ENCODE measurements at places on chromosomes 2 and 18.

DNA sequence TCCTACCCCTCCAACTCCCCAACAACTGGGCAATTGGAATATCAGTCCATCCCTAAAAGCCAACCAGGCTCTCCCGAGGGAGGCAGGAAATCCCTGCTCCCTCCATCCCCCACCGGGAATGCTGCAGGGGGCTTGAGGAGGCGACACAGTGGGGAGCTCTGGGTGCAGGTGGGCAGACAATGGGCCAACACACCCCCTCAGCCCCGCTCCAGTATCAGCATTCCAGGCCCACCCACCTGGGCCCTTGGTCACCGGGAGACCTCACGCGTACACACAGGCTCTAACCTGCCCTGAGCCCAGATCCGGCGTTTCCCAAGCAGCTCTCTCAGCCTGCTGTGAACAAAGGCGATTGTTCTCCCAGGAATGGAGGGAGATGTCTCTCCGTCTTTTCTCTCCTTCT is 37.6 kb upstream of the FZD7 start:
- no peak for DNase-seq

- DNase-seq = no peak
Observed at GRCh38 chr2:40357667-40358066, 94.2 kb downstream of the SLC8A1 start.

DNA sequence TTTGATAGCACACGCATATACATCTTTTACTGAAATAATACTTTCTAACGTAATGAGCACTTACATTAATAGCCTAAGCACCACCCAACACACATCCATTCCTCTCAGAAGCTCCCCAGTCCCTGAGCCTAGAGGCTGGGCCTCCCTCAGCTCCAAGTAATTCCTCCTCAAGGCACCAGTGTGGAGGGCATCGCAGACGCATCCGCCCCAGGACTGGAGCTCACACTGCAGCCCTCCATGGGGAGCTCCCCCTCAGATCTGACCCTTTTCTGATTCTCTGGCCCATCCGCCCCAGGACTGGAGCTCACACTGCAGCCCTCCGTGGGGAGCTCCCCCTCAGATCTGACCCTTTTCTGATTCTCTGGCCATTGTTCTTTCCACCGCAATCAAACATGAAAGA is 60.4 kb upstream of the SNTG2 start:
- DNase-seq = no peak

DNA sequence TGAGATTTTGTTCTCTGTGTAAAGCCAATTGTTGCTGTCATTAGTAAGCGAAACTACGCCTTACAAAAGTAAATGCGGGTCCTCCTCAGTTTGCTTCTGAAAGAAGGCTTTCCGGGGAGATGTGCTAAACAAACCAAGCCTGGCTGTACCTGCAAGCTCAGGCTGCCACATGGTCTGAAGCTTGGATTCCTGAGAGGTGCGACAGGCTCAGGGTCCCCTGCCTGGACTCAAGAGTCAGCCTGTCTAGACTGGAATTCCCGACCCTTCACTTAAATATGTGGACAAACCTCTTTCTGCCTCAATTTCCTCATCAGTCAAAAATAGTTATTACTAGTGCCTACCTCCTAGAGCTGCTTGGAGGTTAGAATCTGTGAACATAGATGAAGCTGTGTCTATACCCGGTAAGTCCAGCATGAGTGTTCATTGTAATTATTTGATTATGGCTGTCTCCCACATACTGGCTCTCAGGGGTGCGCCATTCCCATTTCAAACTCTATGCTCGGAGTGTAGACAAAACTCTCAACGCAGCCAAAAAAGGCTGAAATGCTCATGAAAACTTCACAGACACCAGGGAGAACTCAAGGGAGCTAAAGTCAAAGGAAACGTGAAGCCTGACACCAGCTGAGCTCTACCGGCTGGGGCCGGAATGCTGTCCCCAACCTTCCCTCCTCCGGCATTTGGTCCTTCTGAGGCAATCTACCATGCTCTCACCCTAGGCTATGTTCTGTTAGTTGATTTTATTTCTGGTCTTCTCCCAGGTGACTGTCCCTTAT is 31.4 kb downstream of the SOWAHC start:
- no peak for DNase-seq

GRCh38 chr2:119744335-119744939 is 15.3 kb upstream of the PTPN4 start:
- DNase-seq = no peak

DNA sequence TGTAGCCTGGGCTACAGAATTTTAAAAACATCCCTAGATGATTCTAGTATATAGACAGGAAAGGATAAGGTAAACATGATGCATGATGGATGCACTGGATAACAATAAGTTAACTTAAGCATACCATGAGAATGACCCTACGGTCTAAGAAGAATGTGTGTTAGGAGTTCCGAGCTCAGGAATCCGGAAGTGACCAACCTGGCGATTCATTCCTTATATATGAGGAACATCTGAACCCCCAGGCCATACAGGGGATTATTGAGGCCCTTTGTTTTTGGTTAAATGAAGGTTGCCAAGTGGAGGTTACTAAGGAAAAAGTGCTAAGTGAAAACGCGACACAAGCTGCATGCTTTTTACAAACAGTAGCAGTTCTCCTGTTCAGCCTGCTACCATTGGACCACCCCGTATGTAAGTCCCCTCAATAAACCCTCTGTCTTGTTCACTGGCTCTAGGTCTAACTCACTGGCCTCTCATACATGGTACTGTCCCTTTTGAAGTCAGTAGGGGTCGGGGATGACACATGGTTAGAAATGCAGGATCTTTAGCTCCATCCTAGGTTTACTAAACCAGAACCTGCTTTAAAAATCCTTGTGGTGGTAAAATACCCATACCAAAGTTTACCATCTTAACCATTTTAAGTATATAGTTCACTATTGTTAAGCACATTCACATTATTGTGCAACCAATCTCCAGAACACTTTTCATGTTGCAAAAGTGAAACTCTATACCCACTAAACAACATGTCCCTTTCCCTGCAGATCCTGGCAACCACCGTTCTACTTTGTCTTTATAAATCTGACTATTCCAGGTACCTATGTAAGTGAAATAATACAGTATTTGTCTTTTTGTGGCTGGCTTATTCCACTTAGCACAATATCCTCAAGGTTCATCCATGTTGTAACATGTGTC is 111.0 kb upstream of the MAP4K3 start:
- DNase-seq = peak; percentile 70

DNA sequence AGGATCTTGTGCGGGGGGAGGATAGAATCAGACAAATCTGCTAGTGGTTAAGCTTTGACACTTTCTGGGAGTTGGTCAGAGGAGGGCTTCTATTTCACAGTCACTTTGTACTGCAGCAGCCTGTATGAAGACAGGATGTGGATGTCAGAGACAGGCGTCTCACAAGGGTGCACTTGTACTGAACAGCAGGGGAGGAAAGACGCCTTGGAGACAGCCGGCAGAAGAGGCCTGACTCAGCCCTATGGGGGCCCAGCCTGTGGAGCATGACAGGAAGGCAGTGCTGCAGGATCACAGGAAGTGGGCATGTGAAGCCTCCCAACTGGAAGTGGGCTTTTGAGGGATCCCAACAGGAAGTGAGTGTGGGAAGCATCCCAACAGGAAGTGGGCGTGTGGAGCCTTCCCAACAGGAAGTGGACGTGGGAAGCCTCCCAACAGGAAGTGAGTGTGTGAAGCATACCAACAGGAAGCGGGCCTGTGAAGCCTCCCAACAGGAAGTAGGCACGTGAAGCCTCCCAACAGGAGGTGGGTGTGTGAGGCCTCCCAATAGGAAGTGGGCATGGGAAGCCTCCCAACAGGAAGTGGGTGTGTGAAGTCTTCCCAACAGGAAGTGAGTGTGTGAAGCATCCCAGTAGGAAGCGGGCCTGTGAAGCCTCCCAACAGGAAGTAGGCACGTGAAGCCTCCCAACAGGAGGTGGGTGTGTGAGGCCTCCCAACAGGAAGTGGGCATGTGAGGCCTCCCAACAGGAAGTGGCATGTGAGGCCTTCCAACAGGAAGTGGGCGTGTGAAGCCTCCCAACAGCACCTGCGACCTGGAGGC is 212.3 kb downstream of the SNTG2 start:
- no peak for DNase-seq

GRCh38 chr2:37854676-37855282 is 70.3 kb upstream of the RMDN2 start:
- no peak for DNase-seq

GRCh38 chr2:61327173-61327572 is 143.7 kb downstream of the USP34 start:
- no peak for DNase-seq

DNA sequence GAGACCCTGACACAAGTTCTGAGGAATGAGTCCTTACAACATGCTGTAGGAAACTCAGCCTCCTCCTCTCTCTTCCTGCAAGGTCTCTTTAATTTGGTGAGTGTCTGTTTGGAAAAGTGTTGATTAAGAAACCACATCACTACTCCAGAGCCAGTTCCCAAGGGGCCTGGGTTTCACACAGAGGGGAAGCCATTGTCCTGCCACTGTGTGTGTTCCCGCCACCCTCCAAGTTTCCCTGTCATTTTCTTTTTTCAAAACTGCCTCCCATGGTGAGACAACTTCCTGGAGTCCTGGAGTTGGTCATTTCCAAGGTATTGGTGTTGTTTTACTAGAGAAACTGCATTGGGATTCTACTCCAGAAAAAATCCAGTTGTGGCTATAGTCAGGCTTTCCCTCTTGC is 232.0 kb upstream of the PARD3B start:
- DNase-seq = no peak

DNA sequence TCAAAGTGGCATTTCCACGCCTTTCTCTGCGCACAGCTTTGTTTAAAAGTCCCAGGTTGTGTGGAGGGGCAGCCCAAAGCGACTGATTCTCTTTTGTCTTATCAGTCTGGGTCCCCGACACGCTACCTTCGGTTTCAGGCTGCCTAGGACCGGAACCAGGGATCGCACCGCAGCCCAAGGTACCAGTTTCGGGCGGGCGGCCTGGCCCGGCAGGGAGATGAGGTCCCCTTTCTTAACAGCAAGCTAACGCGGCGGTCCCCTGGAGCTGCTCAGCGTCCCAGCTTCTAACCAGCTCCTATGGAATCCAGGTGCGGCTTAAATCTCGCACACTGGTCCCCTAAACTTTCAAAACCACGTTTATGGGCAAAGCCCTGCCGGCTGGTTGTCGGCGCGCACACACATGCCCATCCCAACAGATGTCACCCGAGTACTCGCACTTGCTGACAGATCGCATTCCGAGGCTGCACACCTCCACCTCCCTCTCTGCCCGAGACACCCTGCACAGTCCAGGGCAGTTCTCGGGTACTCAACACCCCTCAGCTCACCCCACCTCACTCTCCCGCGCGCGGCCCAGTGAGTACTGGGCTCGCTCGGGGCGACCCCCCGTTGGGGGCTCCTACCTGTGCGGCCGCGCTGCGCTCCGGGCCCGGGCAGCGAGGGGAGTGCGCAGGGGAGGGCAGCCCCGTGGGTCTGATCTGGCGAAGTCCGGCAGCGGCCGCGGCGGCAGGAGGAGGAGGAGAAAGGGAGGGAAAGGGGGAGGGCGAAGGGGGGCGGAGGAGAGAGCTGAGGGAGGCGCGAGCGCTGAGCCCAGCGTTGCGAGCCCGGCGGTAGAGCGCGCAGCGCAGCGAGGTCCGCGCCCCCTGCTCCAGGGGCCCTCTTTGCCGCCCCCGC is at the start of gene EFEMP1:
TSS of gene EFEMP1 (minus strand) at position 692 of the 891 bp plus-strand sequence. CDS start 1,342 bp downstream, outside the sequence.
- peak; percentile 73 for DNase-seq

DNA sequence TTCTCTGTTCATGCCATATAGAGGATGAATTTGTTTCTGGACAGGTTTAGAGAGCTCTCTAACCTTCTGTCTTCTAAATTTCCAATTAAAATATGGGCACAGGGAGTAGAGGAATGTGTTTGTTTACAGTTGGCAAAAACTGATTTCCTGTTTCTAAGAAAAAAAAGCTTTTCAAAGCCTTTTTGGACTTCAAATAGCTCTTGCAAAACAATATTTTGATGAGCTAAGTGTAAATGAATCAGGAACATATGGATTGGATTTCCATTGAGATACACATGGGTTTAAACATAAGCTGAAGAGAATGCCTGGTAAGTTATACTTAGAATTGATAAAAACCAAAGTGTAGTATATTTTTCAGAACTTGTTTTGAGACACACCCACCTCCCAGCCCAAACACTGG is 677.5 kb downstream of the NYAP2 start:
- peak; percentile 13 for DNase-seq

DNA sequence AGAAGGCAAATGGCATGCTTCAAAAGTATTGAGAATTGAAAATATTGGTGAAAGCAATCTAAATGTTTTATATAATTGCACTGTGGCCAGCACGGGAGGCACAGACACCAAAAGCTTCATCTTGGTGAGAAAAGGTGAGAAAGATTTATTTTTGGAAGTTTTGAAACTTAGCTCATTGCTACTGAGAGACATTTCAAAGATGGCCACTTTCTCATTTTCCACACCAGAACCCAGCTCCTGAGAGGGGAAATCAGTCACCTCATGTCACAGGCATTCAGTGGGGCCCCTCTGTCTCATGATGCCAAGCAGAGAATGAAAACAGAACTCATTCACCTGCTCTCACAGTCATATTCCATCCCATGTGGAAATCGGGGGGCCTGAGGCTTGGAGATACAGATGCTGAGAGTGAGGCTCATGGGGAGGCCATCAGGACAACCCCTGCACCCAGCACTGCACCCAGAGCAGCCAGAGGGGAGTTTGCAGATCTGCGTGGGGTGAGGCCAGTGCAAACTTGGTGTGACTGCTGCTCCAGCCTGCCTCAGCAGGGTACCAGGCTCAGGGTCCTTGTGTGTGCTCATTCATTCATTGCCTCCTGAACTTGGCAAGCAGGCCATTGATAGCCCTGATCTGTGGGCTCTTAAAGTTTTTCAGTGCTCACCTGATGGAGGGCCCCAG is 31.4 kb downstream of the IL18R1 start:
- no peak for DNase-seq

DNA sequence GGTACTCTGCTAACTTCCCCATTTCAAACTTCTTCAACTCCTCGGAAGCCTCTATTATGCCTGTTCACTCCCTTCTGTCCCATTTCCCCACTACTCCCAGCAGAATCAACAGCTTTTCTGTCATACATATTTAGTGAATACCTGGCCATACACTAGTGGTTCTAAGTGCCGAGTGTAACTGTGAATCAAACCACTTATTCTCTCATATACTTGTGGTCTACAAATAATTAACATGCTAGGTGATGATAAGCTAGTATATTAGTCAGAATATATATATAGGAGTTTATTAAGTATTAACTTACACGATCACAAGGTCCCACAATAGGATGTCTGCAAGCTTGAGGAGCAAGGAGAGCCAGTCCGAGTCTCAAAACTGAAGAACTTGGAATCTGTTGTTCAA is 150.7 kb downstream of the CCDC102B start:
- DNase-seq = no peak

- no peak for DNase-seq
Observed at GRCh38 chr2:109468893-109469292, 144.9 kb downstream of the SEPTIN10 start.

- peak; percentile 88 for DNase-seq
Observed at GRCh38 chr2:26770986-26771586, 7.0 kb downstream of the SLC35F6 start.

DNA sequence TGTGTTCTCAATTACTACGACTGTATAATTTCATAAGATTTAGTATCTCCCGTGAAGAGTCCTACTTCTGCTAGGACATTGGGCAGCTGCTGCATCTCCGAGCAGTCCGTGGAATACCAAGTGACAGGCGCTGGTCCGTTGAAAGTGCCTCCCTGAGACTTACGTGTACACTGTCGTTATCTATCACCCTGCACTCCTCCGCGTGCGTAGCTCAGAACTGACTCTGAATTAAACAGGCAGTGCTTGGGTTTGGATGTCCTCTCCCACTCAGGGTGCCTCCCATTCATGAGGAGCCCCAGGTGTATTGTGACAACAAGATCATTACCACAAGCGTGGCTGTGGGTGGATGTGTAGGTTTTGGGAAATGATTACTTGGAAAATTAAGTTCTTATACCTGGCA is 148.4 kb downstream of the SH3RF3 start:
- DNase-seq = no peak

Data from mesenchymal stem cell (in vitro differentiated cells and primary cell).